ENCODE measurements at places on chromosomes 1 and 21.
A peak's percentile ranks its signal among the peaks of the same experiment; 100 is the strongest.

GRCh38 chr1:40267767-40268187, 9.7 kb downstream of the ZMPSTE24 start:
- no peak for DNase-seq

- DNase-seq = no peak
Observed at GRCh38 chr1:14304381-14304865, 294.1 kb upstream of the KAZN start.

DNA sequence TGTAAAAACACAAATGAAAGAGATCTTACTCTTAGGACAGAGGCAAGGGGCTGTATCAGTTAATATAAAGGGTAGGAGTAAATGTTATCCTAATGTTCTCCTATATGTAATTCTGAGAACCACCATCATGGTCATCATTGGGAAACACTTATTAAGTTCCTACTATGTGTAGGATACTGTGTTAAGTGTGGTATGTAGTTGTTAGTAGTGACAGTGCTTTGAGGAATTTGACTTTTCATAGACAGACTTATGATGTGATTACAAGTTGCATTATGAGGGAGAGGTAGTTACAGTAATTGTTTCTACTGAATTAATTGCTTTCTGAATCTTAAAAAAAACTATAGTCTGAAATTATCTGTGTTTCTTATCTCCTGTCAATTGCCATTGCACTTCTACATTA, 51.8 kb upstream of the PGD start:
- DNase-seq = no peak

DNA sequence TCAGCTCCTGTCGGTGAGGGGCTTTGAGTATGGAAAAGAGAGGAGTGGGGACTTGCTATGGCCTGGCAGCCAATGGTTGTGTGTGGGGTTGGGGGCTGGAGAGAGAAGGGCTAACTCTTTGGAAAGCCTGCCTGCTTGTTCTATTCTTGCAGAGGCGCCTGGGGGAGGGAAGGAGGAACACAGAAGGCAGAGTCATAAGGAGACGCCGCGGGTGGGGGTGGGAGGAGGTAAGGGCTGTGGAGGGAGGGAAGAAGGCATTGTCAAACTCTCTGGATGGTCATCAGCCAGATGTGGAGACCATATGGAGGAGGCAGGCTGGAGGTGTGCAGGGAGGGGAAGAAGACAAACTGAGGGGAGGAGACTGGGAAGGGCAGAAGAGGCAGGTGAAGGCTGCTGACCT, 70.0 kb downstream of the PLXNA2 start:
- no peak for DNase-seq

- no peak for DNase-seq
Observed at GRCh38 chr1:223010582-223011504, 132.2 kb downstream of the TLR5 start.

GRCh38 chr21:15592271-15592860, 137.4 kb upstream of the USP25 start:
- peak; percentile 64 for DNase-seq

GRCh38 chr1:172341697-172342096, 78.8 kb upstream of the C1orf105 start:
- DNase-seq = no peak

DNA sequence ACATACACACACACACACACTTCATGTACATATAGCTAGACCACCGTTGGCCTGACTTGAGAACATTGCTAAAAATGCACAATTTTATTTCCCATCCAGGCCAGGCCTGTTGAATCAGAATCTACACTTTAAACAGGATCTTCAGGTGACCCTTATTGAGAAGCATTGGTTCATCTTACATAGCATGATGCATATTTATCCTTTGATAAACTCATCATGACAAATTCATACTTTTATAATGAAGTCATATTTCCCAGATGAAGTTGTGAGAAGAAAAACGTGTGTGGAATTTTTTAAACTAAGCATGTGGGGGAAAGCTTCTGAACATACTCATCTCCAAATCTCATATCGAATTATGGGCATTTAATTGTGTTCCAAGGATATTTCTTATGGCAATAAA, 877.7 kb downstream of the MRPL39 start:
- no peak for DNase-seq

- DNase-seq = no peak
Observed at GRCh38 chr1:181216591-181216994, 128.1 kb downstream of the IER5 start.

- DNase-seq = no peak
Observed at GRCh38 chr1:211653293-211653692, 22.1 kb downstream of the NEK2 start.

DNA sequence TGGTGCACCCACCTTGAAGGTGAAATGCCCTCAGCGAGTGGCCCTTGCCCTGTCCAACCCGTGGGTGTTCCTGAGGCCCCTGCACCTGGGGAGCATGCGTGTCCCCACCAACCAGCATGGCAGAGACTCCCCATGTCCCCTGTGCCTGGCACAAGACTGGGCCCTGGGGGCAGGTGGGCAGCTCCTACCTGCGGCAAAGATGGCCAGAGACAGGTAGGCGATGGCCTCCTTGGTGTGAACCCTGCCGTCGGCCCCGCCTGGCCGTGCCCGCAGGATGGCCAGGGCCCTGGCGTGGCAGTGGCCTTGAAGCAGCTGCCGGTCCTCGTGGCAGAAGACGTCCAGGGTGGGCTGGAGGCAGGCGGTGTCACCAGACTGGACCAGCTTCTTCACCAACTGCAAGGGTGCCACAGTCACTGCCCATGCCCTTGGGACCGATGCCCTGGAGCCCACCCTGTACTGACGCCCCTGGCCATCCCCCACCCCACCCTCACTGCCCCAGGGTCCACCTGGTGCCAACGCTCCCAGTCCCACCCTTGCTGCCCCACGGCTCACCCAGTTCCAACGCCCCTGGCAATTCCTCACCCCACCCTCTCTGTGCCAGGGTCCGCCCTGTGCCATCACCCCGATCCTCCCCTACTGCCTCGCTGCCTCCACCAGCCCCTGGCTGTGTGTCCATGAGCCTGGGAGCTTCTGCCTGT, 15.7 kb downstream of the TTC34 start:
- no peak for DNase-seq

GRCh38 chr1:223009406-223009805, 133.6 kb downstream of the TLR5 start:
- no peak for DNase-seq
